ENCODE measurements at places on chromosomes 3 and 15.

DNA sequence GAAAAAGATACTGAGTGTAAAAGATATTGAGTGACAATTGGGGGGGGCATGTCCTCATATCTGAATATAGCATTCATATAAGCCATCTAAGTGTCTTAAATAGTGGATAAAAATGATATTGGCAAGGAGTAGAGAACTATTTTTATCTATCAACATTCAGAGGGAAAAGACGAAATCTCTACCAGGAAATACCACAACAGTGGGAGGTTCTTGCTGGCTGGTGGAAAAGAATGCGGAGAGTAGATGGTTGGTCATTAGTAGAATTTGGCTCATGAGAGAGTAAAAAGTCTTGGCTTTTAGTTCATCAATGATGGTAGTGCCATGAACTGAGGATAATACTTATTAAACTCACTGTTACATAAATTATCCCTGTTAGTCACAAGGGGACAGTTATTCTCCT lies 4.8 kb upstream of the TCF12 start:
- H3K27ac ChIP-seq: no peak overlapping the region
- peaks cover 18% of the 10 kb centered on the region for H3K4me1 ChIP-seq
- H3K36me3 ChIP-seq: peaks cover 7% of the 10 kb centered on the region
- no peaks in the 10 kb centered on the region for H3K27me3 ChIP-seq

- DNase-seq: no peak
- H3K27me3 ChIP-seq: peaks cover 53% of the 10 kb centered on the region
- H3K4me1 ChIP-seq: peaks cover 10% of the 10 kb centered on the region
- no peaks in the 10 kb centered on the region for H3K36me3 ChIP-seq
These were observed 155.6 kb upstream of the GOLIM4 start for GRCh38 chr3:168251371-168251770.

GRCh38 chr15:98937413-98938104 lies 70.0 kb downstream of the PGPEP1L start:
- no peak for DNase-seq
- H3K4me3 ChIP-seq: no peak overlapping the region
- peaks cover 8% of the 10 kb centered on the region for H3K36me3 ChIP-seq
- H3K27me3 ChIP-seq: no peaks in the 10 kb centered on the region
- H3K4me1 ChIP-seq: peaks cover 8% of the 10 kb centered on the region

- no peaks in the 10 kb centered on the region for H3K36me3 ChIP-seq
- no peaks in the 10 kb centered on the region for H3K27me3 ChIP-seq
- no peak overlapping the region for H3K4me3 ChIP-seq
- H3K4me1 ChIP-seq: no peaks in the 10 kb centered on the region
- H3K27ac ChIP-seq: no peak overlapping the region
These were observed 187.7 kb downstream of the ROBO2 start for GRCh38 chr3:77227567-77227966.

DNA sequence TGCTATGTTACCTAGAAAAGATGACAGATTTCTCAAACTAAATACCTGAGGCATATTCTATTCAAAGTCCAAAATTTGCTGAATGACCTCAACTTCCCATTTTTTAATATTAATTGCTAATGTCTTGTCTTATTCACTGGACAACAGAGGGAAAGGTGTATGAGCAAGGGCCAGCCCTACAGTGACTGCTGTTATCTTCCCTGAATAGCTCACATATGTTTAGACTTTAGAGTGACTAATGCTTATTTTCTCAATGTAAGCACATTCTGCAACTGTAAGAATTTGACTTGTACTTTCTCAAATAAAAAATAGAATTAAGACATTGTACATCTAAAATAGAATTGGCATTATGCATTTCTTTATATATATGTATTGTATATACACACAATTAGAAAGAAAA lies 26.5 kb upstream of the AADACL2 start:
- no peaks in the 10 kb centered on the region for H3K27me3 ChIP-seq
- no peak overlapping the region for H3K4me3 ChIP-seq
- no peak overlapping the region for H3K27ac ChIP-seq
- no peaks in the 10 kb centered on the region for H3K36me3 ChIP-seq
- no peaks in the 10 kb centered on the region for H3K4me1 ChIP-seq

DNA sequence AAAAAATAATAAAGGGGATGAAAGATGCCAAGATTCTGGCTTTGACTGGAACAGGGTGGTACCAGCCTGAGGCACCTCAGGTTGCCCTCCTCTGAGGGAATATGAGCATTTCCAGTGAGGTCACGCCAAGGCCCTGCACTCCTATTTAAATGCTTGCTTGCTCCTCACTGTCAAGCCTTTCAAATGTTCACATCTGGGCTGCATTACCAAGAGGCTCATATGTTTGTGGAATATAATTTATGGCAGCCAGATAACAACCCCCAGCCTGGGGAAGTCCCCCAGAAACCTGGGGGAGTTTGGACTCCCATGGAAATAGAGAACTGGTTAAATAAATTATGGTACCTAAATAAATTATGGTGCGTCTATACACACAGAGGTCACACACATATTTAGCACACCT lies 88.4 kb downstream of the FRMD4B start:
- DNase-seq: no peak
- H3K27ac ChIP-seq: no peak overlapping the region
- no peaks in the 10 kb centered on the region for H3K36me3 ChIP-seq
- H3K4me3 ChIP-seq: no peak overlapping the region
- no peaks in the 10 kb centered on the region for H3K27me3 ChIP-seq
- H3K4me1 ChIP-seq: peaks cover 3% of the 10 kb centered on the region

DNA sequence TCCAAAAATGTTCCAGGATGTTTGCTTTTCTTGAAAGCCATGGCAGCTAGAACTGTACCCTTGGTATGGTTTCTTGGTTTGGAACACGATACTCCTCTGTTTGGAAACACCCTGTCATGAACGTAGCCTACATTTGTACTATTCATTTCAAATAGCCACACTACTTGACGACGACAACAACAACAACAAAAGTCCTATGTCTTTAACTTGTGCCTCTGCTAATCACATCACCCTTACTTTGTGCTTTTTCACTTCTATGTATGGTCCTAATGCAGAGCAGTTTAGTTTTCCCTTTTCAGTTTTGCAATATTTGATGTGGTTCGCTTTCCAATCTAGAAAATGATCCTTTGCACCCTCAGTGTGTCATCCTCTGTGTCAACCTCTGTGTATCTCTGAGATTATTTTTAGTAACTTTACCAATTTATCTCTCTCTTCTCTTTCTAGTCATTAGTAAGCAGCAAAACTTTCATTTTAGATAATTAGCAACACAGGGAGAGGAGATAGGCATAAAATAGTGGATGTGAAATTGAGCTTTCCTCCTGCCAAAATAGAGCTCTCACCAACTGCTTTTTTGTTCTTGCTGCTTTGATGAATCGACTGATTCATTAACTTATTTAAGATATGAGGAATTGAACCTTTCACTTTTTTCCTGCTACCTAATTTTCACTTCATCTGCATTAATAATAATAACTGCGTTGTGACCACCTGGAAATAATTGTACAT lies 44.1 kb upstream of the TP63 start:
- H3K27me3 ChIP-seq: no peaks in the 10 kb centered on the region
- H3K36me3 ChIP-seq: peaks cover 2% of the 10 kb centered on the region
- H3K27ac ChIP-seq: peak overlapping the region; percentile 52
- H3K4me3 ChIP-seq: no peak overlapping the region
- peaks cover 16% of the 10 kb centered on the region for H3K4me1 ChIP-seq

GRCh38 chr3:139113231-139113992 lies 68.7 kb upstream of the PRR23C start:
- H3K4me3 ChIP-seq: no peak overlapping the region
- DNase-seq: no peak
- H3K4me1 ChIP-seq: peaks cover 7% of the 10 kb centered on the region
- H3K36me3 ChIP-seq: no peaks in the 10 kb centered on the region
- H3K27me3 ChIP-seq: peaks cover 19% of the 10 kb centered on the region

DNA sequence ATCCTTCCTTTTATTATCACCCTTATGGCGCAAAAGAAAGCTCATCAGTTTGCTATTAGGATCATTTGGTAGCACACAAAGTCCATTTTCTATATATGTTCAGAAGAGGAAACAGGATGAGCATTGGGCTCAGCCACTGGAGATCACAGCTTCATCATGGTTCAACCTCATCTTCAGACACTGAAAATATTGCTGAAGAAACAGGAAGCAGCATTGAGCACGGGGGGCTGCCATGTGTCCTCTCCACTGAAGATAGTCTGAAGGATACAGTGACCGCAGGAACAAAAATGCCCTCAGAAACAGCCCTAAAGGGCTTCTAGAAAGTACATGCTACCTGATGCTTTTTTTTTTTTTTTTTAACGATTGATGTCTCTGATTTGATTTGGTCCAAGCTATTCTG lies 835.3 kb upstream of the CFAP20DC start:
- no peak for DNase-seq
- no peak overlapping the region for H3K27ac ChIP-seq
- no peaks in the 10 kb centered on the region for H3K27me3 ChIP-seq
- H3K4me1 ChIP-seq: peaks cover 29% of the 10 kb centered on the region

- no peaks in the 10 kb centered on the region for H3K27me3 ChIP-seq
- H3K4me3 ChIP-seq: no peak overlapping the region
- no peak overlapping the region for H3K27ac ChIP-seq
- no peak for DNase-seq
These were observed 1112.6 kb downstream of the IGSF11 start for GRCh38 chr3:117922039-117922438.

DNA sequence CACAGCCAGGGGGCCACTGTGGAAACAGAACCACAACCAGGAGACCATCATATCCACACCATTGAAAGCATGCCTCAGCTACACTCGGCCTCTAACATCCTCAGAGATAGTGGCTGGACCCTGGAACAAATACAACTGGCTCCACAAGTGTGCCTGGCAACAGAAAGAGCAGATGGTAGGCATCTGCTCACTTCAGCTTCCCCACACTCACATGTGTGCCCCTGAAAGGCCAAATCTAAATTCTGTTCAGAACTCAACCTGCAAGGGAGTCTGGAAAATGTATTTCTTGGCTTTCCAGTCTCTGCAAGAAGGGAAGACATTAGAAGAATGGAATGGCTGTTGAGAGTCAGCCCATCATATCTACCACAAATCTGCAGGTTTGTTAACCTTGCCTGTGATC lies 54.7 kb upstream of the CTNNB1 start:
- H3K4me3 ChIP-seq: no peak overlapping the region
- H3K27me3 ChIP-seq: no peaks in the 10 kb centered on the region
- H3K27ac ChIP-seq: no peak overlapping the region
- no peak for DNase-seq

GRCh38 chr15:29636921-29637320 lies 185.3 kb downstream of the TJP1 start:
- DNase-seq: no peak
- no peaks in the 10 kb centered on the region for H3K36me3 ChIP-seq
- H3K4me1 ChIP-seq: no peaks in the 10 kb centered on the region
- no peak overlapping the region for H3K4me3 ChIP-seq

DNA sequence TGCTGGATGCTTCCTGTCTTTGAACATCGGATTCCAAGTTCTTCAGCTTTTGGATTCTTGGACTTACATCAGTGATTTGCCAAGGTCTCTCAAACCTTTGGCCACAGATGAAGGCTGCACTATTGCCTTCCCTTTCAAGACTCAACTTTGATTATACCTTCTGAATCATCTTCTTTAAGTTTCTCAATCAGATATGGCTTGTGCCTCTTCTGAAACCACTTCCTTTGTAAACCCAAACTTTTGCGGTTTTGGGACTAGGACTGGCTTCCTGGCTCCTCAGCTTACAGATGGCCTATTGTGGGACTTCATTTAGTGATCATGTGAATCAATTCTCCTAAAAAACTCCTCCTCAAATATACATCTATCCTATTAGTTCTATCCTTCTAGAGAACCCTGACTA lies 47.1 kb upstream of the CADPS start:
- no peaks in the 10 kb centered on the region for H3K4me1 ChIP-seq
- no peak for DNase-seq
- no peaks in the 10 kb centered on the region for H3K27me3 ChIP-seq
- no peak overlapping the region for H3K27ac ChIP-seq

DNA sequence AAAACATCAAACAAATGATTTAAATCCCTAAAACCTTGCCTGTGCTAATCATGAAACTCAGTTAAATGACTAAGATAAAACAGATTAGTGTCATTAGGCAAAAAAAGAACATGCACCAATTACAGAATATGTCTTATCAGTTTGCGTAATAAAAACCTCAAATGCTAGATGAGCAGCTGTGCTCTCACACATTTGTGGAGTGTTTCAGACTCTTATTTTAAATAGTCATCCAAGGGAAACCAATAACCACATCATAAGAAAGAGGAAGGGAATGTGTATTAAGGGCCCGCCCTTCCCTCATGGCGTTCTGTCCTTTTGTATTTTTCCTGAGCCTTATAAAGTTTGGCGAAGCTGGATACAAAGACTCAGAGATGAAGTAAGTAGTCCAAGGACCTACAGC lies 6.6 kb downstream of the SAMMSON start:
- no peak overlapping the region for H3K27ac ChIP-seq
- H3K27me3 ChIP-seq: peaks cover 3% of the 10 kb centered on the region
- no peak overlapping the region for H3K4me3 ChIP-seq
- H3K36me3 ChIP-seq: no peaks in the 10 kb centered on the region

DNA sequence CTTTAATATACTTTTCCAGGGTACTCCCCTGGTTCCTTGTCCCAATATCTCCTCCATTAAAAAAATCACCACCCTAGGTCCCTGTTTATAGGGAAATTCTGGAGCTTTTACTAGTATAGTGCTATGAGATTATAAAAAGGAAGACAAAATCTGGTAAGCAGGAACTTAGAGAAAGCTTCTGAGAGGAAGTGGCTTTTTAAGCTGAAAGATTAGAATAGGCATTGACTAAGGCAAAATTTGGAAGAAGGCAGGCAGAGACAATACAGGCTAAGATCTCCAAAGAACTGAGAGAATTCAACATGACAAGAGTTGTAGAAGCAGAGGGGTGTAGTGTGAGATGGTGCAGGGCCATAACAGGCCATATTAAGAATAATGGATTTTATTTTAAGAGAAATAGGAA lies 25.8 kb downstream of the SGO1 start:
- H3K4me1 ChIP-seq: peaks cover 17% of the 10 kb centered on the region
- peak overlapping the region; percentile 55 for H3K27ac ChIP-seq
- H3K27me3 ChIP-seq: no peaks in the 10 kb centered on the region
- H3K4me3 ChIP-seq: no peak overlapping the region
- H3K36me3 ChIP-seq: peaks cover 34% of the 10 kb centered on the region
- DNase-seq: no peak

- H3K4me3 ChIP-seq: peak overlapping the region; percentile 96
- H3K36me3 ChIP-seq: peaks cover 8% of the 10 kb centered on the region
- H3K27me3 ChIP-seq: no peaks in the 10 kb centered on the region
These were observed 885 bp upstream of the LSG1 start for GRCh38 chr3:194672876-194673275.

GRCh38 chr15:31024330-31024729 lies 32.9 kb upstream of the MTMR10 start:
- no peak overlapping the region for H3K4me3 ChIP-seq
- peaks cover 5% of the 10 kb centered on the region for H3K27me3 ChIP-seq
- H3K4me1 ChIP-seq: no peaks in the 10 kb centered on the region

DNA sequence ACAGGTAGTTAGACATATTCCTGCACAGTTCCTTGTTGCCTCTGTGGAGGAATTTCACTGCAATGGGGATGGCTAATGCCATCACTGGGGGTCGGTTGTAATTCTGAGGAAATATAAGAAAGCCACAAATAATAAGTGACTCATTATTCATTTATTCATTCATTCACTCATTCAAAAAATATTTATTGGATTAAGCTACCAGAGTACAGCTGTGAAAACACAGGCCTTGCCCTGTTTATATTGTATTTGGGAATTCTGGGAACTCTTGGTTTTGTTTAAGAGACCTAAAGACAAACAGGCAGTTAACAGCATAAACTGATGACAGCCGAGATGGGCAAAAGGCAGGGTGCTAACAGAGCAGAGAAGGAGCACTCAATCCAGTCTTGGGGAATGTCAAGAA lies 23.6 kb downstream of the PTX3 start:
- H3K4me1 ChIP-seq: no peaks in the 10 kb centered on the region
- no peak overlapping the region for H3K27ac ChIP-seq
- no peak overlapping the region for H3K4me3 ChIP-seq
- DNase-seq: no peak
- no peaks in the 10 kb centered on the region for H3K36me3 ChIP-seq
